ENCODE measurements at places on chromosomes 2 and 18.

- DNase-seq = no peak
These were observed 8.7 kb downstream of the CTIF start for GRCh38 chr18:48547531-48547981.

DNA sequence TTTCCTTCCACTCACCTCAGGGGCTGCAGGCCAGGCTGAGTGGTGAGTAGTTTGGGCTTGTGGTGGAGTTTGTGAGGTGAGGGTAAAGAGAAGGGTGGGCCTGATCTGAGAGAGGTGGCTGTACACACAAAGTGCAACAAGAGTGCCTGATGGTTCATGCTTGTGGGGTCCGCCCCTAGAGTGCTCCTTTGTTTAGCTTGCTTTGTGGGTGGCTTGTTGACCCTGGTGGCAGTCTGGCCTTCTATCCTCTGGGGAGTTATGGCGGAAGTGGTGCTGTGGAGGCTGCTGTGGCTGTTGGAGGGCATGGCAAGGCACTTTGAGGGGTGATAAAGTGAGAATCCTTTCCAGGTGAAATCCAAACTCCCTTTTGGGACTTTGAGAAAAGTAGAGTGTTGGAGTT, 10.6 kb downstream of the UBE2F start:
- peak; percentile 41 for DNase-seq

DNA sequence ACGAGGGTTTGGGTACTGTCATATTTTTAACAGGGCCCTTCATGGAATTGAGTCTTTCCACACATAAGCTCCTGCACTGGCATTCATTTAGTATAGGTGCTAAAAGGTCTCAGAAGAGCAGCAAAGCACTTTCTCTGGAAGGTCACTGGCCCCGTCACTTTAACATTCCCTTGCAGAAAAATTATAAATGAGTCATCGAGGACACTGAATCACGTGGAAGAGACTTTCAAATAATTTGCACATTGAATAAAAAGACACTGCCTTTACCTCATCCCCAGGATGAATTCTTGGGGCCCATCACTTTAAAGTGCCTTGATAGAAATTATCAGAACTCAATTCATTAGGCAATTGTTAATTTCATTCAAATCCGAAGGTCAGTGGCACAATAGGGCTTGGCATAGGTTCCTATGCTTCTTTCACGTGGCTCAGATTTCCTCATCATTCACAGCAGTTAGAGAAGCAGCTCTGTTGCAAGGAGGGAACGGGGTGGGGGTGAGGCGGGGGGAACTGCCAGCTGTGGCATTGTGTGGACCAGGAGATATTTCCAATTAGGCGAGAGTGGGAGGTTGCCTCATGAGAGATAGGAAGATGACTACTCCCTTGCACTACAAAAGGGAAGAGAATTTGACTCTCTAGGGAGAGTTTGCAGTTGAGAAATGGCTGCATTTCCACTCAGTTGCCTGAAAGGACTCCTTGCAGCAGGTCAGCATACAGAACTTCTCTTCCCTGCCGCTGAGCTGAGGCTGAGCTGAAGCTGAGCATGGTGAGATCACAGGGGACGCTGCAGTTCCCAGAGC, 86.3 kb upstream of the NPAS2 start:
- DNase-seq = no peak

DNA sequence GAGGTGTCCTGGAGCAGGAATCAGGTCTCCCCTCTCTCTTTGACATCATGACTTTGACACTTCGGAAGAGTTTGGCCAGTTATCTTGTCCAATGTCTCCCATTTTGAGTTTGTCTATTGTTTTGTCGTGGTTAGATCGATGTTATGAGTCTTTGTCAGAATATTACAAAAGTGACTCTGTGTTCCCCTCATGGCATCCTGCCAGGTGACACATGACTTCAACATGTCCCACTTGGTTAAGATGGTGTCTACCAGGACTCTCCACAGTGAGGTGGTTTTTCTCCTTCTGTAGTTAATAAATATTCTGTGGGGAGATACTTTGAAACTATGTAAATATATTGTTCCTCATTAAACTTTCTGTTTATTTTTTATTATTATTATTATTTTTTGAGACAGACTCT, 76.6 kb upstream of the BZW1 start:
- DNase-seq = no peak

DNA sequence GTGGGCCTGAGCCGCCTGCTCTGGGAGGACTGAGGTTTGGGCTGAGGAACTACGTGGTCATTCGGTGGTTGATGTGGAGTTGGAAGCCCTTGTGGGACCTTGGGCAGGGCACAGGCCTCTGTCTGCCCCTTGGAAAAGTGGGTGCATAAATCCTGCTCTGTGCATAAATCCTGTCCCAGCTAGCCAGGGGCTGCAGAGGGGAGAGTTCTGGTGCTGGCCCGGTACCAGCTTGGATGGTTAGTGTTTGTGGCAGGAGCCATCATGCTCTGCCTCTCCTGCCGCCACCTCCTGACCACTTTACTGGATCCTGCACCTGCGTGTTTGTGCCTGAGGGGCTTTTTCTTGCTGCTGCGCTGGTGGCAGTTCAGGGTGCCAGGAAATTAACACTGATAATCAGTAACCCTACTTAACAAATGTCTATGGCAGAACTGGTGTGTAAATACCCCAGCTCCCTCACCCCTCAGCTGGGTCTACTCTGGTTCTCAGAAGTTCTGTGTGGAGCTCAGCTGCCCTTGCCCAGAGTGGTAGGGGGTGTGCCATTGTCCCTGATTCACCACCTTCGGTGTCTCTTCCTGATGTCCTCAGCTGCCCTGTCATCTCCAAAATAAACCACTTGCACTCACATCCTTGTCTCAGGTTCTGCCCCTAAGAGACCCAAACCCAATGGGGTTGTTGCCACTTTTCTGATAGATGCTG, 156.8 kb downstream of the GLI2 start:
- no peak for DNase-seq

DNA sequence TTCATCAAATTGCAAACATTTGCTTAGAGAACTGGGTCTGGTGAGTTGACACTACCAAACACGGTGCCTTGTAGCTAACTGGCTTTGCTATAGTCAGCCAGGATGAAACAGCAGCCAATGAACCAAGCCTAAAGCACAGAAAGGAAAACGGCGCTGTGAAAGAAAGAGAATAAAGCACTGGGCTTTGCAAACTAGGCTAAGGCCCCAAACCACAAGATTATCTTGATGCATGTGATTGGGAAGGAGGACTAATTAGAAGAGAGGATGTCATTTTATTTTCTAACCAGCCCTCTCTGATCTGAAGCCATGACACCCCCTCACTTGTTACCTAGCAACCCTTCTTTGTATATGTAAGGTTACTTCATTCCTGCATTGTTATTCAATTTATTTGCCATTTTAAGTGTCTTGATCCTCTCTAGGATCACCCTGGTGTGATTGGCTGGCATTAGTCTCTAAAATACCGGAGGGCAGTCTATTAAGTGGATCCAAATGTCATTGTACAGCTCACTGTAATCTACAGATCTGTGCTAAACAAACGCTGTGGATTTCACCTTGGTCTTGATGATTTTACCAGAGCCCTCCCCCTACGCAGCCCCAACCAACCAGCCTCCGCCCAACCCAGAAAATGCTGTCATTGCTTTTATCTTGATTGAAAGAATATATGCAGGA, 395.4 kb upstream of the ACVR2A start:
- DNase-seq = no peak

DNA sequence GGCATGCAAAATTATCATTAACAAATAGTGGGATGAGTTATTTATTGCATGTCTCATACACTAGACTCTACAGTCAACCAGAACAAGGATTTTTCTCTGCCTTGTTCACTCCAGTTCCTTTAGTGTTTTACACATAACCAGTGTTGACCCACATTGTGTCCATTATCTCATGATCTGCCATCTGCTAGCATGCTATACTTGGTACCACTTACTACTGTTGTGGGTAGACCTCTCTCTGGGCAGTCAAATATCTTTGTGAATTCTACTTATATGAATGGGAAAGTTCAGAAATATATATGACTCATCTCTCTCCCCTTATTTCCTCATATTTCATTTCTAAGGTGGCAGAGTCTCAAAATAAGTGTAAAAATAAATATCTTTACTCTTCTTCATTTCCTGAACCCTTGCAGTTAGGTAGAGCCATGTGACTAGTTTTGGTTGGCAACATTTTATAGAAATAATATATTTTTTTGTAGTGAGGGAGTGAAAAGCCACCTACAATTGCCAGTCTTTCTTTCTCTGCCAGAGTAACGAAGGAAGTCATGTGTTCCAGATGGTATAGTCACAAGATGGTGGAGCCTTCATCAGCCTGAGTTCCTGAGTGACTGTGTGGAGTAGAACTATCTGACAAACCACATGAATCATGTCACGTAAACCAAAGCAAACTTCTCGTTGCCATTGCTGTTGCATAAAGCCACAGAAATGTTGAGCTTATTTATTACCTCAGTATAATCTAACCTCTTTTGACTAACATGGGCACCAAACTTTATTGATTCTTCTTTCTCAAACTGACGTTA, 704.0 kb downstream of the RNF144A start:
- peak; percentile 26 for DNase-seq

GRCh38 chr18:63963615-63964256, 6.1 kb upstream of the SERPINB8 start:
- peak; percentile 71 for DNase-seq

DNA sequence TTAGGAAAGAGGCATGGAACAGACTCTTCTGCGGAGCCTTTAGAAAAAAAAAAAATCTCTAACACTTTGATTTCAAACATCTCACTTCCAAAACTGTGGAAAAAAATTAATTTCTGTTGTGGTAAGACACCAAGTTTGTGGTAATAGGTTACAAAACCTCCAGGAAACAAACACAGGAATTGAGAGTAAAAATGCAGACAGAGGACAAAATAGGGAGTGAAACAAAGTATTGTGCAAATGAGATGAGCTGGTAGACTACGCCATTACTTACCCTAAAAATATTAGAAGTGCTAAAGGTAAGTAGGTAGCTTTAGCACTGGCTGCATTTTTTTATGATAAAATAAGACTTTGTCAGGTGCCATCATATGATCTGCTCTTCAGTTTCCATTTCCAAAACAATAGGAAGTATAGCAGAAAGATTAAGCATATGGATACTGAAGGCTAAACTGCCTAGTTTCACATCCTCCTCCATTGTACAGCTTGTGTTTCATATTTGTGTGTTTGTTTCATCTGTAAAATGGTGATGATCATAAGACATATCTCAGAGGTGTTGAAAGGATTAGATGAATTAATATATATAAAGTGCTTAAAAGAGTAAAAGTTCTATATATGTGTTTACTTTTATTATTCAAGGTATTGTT, 309.2 kb downstream of the NR4A2 start:
- no peak for DNase-seq

- no peak for DNase-seq
These were observed 55.0 kb downstream of the ABCB11 start for GRCh38 chr2:168976034-168976654.

- no peak for DNase-seq
These were observed 2.3 kb upstream of the GATA6 start for GRCh38 chr18:22167091-22167470.

DNA sequence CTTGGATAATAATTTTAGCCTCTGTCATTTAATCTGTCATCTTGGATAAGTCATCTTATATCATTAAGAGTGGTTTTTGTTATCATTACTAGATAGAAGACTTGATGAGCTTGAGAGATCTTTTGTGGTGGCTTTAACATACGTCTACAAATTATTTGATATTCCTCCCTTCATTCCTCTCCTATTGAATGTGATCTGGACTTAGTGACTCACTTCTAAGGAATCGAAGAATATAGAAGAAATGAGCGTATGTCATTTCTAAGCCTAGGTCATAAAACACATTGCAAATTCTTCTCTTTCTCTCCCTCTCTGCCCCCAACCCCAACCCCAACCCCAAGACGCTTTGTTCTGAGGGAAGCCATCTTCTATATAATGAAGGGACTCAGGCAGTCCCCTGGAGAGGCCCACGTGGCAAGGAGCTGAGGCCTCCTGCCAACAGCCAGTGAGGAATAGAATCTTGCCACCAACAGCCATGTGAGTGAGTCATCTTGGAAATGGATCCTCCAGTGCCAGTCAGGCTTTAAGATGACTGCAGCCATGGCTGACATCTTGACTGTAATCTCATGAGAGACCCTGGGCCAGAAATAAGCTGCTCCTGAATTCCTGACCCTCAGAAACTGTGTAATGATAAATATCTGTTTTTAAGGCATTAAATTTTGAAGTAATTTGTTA, 221.6 kb upstream of the SP5 start:
- no peak for DNase-seq

- DNase-seq = peak; percentile 68
These were observed 5.2 kb downstream of the TMEM127 start for GRCh38 chr2:96260387-96261260.

DNA sequence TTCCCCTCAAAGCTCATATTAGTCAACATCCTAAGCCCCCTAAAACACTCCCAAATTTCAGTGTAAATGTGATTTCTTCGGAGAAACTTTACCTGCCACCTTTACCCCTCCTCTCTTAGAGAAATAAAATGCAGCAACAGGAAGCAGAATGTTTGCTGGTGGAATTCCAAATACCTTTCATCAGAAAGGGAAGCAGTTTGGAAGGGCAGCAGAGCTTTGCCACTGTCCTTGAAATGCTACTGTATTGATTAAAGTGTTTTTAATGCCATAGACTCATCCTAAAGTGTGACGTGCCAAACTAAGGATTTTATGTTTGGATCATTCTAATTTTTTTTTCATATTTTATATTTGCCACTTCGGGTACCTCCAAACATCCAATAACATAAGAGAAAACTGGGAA, 480.1 kb downstream of the NRXN1 start:
- no peak for DNase-seq

- DNase-seq = peak; percentile 49
These were observed 68.0 kb downstream of the SERPINB8 start for GRCh38 chr18:64037812-64038414.

DNA sequence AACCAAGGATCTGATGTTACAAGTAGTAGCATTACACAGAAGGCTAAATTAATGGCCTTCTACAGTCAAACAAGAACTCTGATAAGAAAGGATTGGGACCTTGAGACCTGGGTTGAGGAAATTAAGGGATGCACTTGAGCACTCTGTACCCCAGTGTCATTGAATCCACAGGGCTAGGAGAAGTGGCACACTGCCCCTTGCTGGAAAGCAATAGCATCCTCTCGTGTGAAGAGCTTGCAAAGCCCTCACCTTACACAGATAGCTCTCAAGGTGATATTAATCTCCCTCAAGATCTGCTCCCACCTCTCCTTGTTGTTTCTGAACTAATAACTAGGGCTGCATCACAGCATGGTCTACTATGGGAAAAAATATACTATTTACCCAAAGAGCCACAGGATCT, 26.5 kb upstream of the CHST9 start:
- no peak for DNase-seq

GRCh38 chr2:122491011-122491410, 735.6 kb downstream of the TSN start:
- DNase-seq = peak; percentile 12

GRCh38 chr2:49033394-49034185, 120.7 kb downstream of the FSHR start:
- no peak for DNase-seq

- no peak for DNase-seq
These were observed 222.9 kb downstream of the ZBTB7C start for GRCh38 chr18:48186131-48186766.

All from GM12865 (cell line).